ENCODE measurements at places on chromosomes 13 and 19. TPM values are rescaled to one million over a fixed set of nuclear protein-coding genes. Genes with fewer than 3 reads are reported as not detected.

The ZSCAN4 gene
- not detected for polyA plus RNA-seq

The SPRED3 gene
- polyA plus RNA-seq, result 1.4 TPM

The KRTDAP gene
- not detected for polyA plus RNA-seq

The CLIP3 gene
- polyA plus RNA-seq, result 12.6 TPM
